ENCODE measurements at places on chromosomes 3 and 15. TPM values are rescaled to one million over a fixed set of nuclear protein-coding genes. Genes with fewer than 3 reads are reported as not detected.
A peak's percentile ranks its signal among the peaks of the same experiment; 100 is the strongest.

- DNase-seq = no peak
These were observed 12.1 kb downstream of the NR2C2 start for GRCh38 chr3:14959359-14959943.

DNA sequence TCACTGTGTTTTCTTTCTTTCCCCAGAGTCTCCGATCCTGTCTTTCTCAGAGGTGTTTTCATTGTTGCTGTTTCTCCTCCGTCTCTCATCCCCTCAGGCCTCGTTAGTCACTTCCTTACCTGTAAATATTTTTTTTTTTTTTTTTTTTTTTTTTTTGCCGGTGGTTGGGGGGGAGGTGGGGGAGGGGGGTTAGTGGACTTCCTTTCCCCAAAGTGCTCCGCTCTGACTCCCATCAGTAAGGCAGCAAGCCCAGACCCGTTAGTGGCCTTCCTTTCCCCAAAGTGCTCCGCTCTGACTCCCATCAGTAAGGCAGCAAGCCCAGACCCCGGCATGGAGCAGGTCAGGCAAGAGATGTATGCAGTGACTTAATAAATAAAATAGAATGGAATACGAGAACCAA is 97.1 kb upstream of the TNFAIP8L3 start:
- DNase-seq = no peak

DNA sequence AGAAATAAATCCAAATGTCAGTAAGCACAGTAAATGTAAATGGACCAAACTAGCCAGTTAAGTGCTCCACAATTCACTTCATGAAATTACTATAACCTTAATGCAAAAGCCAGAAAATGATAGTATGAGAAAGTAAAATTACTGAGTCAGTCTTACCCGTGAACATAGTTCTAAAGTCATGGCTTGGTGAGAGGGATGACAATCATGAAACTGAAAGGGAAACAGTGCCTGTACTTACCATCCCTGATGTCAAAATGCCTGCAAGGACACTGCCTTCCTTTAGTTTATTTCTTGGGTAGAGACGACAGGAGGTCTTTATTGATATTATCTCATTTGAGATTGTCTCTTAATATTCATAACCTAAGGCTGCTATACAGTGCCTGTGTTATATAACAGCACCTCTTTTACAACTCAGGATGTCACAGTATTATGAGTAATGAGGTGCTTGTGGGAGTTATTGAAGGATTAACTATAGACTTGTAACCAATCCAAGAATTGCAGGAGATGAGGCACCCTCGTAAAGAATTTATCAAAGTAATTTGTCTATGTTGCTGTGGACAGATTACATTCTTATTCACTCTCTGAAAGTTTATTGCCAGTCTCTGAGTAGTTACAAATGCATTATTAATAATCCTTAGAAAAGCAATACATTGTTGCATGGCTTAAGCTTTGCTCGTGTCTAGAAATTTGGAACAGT is 142.9 kb upstream of the BFSP2 start:
- peak; percentile 13 for DNase-seq

The HIGD1A gene
- total RNA-seq = 110 TPM

DNA sequence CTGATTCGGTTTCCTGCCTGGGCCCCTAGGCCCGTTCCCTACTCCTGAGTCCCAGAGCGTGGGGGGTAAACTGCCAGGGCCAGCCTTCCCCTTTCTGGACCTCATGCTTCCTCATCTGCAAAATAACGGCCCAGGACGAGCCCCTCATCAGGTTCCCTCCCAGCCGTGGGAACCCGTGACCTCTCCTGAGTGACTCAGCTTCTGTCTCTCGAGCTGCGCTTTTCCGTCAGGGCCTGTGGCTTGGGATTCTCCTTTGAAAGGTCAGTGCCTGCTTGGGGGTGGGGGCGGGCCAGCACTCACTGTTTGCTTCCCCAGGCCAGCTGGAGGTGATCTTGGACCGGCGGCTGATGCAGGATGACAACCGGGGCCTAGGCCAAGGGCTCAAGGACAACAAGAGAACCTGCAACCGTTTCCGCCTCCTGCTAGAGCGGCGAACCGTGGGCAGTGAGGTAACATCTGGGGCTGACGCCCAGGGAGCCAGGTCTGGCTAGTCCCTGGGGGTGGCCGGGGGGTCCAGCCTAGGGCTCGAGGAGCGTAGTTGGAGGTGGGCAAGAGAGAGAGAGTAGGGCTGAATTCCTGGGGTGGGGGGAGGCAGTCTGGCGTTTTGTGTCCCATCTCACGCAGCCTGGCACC is 12.8 kb downstream of the MAN2A2 start:
- peak; percentile 10 for DNase-seq

- peak; percentile 52 for DNase-seq
These were observed 388.3 kb downstream of the FEZF2 start for GRCh38 chr3:61985020-61985419.

DNA sequence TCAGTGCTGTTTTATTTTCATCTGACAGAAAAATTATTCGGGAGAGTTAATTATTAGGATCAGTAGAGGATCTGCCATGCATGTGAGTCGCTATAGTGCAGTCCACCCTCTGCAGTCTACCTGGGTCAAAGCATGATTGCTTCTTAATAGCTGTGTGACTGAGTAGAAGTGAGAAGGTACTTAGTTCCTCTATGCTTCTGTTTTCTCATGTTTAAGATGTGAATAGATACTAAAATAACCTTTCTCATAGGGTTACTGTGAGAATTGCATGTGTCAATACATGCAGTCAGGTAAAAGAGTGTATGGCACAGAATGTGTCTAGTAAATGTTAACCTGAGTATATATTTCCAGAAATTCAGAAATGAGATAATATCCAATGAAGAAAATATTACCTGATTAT is 435.7 kb downstream of the NAALADL2 start:
- DNase-seq = no peak

- no peak for DNase-seq
These were observed 683 bp downstream of the PPM1M start for GRCh38 chr3:52246264-52246620.

- peak; percentile 64 for DNase-seq
These were observed 27.0 kb downstream of the SHQ1 start for GRCh38 chr3:72821161-72821781.

DNA sequence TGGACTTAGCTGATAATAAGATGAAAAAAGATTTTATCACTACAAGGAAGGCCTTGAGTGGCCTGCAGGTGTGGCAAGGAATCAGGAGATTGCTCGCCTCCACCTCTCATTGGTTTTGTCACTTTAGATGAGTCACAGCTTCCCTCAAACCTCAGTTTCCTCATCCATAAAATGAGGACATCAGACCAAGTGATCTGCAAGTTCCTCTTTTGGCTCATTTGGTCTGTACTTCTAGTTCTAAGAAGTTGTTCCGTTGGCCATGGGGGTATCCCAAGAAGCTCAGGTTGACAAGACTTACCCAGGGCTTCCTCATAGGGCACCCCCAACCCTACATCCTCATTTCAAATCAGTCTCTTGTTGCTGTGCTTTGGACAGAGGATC is 254.1 kb downstream of the UACA start:
- DNase-seq = no peak

DNA sequence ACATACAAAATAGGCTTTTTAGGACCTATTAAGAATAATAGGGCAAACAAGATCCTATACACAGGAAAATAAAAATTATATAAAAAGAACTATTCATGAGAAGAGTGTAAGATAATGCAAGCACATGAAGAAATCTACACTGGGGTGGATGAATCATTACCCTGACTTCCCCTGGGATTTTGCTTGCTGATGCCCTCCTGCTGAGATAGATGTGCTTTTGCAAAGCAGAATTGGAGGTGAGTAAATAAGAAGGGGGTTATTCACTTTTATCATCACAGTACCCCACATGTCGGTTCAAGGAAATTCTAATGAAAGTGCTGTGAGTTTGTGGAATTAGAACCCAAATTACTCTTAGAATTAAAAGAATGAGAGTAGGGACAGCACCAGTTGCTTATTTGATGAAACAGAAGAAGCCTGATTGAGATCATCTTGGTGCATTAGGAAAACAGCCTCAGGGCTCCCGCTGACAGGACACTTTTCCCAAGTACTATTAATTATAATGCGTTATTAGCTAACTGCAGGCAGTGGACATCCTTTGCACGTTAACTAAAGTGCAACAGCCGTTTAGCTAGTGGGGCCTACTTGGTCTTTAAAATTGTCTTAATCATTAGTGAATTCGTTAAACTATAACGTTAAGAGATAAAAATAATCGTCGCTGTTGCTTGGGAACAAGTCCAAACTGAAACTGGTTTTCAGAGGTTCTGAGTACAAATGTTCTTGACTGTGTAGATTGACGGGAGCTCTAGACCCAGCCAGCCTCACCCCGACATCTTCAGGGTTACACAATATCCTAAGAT is 48.4 kb downstream of the SLC2A2 start:
- DNase-seq = no peak

GRCh38 chr15:37537802-37538201 is 396.6 kb upstream of the TMCO5A start:
- no peak for DNase-seq

The PLS1 gene
- total RNA-seq = 0.85 TPM

GRCh38 chr3:149523512-149524299 is 49.2 kb downstream of the TM4SF4 start:
- no peak for DNase-seq

DNA sequence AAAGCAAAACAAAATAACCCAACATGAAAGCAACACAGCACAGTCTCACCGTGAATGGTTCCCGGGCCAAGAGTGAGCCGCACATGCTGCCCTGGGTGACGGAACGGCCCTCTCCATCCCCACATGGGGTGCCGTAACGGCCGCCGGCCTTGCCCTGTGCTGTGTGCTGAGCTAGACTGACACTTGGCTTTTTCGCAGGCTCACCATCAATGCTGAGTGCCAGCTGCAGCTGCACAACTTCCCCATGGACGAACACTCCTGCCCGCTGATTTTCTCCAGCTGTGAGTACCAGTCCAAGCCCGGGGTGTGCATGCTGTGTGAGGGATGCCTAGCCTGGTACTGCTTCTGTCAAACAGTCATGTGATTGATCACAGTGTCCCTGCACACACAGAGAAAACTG is 357.6 kb downstream of the GABRG3 start:
- no peak for DNase-seq

GRCh38 chr3:195226900-195227447 is 44.0 kb downstream of the XXYLT1 start:
- peak; percentile 72 for DNase-seq

GRCh38 chr15:95901271-95901670 is 429.2 kb upstream of the NR2F2 start:
- no peak for DNase-seq

DNA sequence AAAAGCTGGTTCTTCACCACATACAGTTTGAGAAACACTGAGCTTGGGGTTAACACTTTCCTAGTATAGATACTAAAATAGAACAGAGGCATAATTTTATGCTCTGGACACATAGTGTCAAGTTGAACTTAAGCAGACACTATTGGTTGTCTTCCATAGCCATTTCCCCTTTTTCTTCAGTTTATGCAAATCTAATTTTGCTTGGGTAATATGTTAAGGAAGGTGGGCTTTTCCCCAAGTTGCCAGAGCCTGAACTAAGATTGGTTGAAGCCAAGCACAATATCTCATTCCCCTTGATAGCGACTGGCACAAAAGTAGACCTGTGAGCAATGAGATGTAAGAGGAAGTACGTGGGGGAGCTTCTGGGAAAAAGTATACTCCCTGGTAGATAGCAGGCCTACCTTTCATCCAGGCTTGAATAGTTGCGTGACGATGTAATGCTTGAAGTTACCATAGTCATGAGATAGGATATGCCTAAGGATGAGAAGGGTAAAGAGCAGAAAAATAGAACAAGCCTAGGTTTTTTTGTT is 4.5 kb upstream of the POPDC2 start:
- DNase-seq = no peak

DNA sequence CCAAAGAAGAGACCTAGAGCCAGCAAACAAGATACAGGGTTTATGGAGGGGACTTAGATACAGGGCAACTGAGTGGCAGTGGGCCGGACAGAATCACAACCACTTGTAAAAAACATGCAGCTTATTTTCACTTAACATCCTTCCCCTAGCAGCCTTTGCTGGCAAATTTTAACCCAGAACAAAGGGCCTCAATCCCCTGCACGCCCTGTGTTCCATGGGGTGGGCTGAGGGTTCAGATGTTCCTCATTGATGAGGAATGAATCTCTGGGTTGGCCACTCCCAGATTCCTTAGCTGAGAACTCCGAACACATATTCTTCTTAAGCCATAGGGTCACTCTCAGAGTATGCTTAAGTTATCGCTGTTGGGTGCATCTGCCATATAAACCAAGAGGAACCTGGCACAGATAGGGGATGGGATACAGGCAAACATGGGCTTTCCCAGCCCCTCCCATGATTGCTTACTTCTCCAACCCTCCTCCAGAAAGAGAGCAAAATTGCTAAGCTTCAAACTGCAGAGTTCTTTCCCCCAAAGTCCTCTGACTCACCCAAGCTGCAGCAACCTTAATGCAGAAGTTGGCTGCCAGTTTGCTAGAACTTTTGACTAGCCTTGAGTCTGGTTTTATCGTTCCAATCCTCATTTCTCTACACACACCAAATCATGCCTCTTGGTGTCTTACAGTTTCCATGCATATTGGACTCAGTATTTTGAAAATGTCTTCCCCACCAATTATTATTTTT is 146.9 kb downstream of the CD47 start:
- no peak for DNase-seq

The TICRR gene
- total RNA-seq = 7.0 TPM

The WDR72 gene
- under 0.01 TPM for total RNA-seq

GRCh38 chr15:66739287-66739686 is 37.3 kb downstream of the SMAD6 start:
- DNase-seq = no peak

The PPP2R3A gene
- total RNA-seq = 7.3 TPM

DNA sequence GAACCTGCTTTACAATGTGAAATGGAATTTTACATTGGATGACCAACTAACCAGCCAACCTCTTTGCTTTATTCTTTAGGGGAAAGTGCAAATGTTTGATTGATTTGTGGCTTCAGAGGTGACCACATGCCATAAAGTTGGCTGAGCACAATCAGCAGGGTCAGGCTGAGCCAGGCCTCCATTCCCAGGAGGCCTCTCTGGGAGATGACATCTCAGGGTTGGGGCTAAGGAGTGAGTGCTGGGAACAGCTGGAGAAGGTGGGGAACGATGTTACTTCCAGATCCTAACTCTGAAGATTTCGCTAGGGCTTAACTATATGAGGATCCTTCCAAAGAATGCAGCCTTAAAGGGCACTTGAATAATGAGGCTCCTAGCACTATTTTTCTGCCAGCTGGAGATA is 131.7 kb downstream of the ATP10A start:
- no peak for DNase-seq

GRCh38 chr15:66115568-66116206 is 137.9 kb downstream of the MEGF11 start:
- no peak for DNase-seq

GRCh38 chr15:89002830-89003229 is 85.4 kb upstream of the ABHD2 start:
- DNase-seq = no peak

DNA sequence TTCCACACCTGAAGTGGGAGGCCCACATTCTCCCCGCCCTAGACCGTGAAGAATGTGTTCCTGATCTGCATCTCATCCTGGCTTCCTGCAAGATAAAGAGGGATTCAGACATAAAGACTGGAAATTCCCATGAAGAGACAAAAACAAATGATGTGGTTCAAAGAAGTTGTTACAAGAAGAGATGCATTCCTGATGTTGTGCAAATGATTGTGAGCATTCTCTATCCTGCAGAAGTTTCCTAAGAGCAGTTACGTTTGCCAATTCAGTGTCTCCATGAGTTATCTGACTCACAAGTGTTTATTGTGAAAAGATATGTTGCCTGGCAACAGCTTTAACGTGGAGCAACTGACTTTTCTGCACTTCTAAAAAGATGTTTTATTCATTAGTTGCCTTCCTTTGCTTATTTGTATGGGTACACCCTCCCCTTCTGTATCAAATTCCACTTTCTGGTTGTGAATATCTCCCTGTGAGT is 107.8 kb downstream of the ZIC4 start:
- DNase-seq = peak; percentile 48

The WDR49 gene
- total RNA-seq = 0.09 TPM

- DNase-seq = no peak
These were observed 166.9 kb upstream of the TPM1 start for GRCh38 chr15:62875626-62876021.

The NEO1 gene
- total RNA-seq = 6.3 TPM

The BCL2A1 gene
- total RNA-seq = not detected
